ENCODE measurements at places on chromosomes 11 and 22. TPM values are rescaled to one million over a fixed set of nuclear protein-coding genes. Genes with fewer than 3 reads are reported as not detected.
A peak's percentile ranks its signal among the peaks of the same experiment; 100 is the strongest.

Gene GNG3
- total RNA-seq: not detected

Gene TREH
- total RNA-seq: not detected

DNA sequence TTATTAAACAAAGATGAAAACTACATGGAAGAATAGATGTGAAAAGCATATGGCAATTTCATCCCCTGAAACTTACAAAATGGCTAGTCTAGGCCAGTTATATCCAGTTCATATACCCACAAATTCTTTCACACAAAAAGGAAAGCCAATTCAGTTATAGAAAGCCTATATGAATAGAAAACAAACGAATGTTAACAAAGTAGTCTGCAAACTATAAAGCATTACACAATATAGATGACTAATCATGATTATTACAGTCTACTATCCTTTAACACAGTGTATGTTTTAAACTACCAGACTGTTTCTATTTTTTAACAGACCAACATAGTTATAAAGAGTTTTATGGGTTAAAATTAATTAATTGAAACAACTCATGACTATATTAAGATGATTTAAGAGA is 12.1 kb downstream of the DCUN1D5 start:
- no peak for DNase-seq

- DNase-seq: peak; percentile 80
Measured at GRCh38 chr22:21657360-21658032, 8.3 kb upstream of the PPIL2 start.

DNA sequence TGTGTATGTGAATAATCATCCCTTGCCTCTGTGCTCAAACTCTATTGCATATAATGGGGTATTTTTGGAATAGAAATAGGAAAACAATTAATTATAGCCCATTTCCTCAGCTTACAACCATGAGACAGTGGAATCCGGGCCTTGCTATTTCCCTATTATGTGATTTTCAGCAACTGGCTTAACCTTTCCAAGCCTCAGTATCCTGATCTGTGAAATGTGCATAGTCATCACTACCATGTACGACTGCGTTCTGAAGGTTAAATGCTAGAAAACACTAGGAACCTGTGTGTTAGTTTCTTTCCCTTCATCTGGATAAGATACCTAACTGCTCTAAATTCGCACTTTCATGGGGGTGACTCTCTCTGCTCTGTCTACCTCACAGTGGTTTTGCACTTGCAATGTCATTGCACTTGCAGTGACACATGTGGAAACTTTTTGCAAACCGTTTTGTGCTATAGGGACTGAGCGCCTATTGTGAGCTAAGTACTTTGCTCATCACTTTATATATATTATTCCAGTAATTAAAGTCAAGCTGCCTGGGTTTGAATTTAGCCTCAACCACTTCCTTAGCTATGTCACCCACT is 48.3 kb downstream of the IRAG1 start:
- no peak for DNase-seq

DNA sequence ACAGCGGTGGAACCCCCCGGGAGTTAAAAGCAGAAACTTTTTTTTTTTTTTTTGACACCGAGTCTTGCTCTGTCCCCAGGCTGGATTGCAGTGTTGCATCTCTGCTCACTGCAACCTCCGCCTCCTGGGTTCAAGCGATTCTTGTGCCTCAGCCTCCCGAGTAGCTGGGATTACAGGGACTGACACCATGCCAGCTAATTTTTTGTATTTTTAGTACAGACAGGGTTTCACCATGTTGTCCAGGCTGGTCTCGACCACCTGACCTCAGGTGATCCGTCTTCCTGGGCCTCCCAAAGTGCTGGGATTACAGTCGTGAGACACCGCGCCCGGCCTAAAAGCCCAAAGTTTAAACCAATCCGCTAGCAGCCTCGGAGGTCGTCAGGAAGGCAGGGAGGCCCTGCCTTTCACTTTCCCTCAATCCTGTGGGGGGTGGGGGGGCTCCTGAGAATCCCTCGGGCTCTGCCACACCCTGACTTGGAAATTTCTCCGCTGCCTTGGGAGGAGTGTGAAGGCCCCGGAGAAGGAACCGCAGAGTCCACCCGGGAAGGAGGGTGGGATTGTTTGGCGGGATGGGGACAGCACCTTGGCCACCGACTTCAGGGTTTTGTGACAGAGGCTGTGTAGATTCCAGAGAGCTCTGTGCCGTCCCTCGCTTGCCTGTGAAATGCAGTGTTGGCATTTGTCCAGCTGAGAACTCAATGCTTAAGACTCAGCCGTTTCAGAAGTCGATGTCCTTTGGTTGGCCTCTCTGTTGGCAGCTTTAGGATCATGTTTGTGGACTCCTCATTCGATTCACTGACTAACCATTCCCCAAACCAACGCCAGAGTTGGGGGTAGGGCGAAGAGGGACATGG is 1.0 kb downstream of the ARHGAP8 start:
- no peak for DNase-seq

- no peak for DNase-seq
Measured at GRCh38 chr11:73729594-73730206, 31.2 kb downstream of the RAB6A start.

GRCh38 chr11:114401311-114401710 is 845 bp downstream of the RBM7 start:
- DNase-seq: no peak

Gene OR2AT4
- not detected for total RNA-seq

DNA sequence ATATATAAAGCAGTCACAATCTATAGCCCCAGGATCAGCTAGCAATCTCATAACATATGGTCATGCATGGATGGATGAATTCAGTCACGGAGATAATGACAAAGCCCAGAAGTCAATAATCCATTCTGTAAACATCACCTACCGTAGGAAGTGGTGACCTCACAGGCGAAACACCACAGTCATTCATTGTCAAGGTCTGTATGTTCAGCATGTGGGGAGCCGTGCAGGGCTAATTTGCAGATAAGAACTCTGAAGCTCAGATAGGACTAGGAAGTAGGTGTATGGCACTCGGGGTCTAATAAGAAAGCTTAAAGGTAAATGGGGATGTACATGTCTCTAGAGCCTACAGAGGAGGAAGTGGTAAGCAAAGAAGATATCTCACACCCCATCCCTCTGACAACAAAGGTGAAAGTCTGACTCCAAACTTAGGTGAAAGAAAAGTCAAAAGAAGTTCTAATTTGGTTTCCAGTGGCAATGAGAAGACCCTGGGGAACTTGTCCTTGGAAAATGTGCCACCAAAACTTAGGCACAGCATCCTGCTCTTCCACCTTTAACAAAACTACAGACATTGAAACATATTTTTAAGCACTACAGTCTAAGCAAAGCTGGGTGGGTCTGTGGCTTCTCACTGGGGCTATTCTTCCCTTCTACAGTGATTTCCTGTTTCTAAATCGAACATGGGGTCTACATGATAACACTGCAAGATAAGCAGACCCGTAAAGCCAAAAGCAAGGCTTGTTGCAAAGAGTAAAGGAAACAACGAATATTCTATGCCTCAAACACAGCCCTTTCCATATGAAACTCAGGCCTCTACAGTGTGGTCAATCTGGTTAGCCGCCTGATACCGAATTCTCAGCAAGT is 5.2 kb downstream of the CRTAM start:
- DNase-seq: peak; percentile 88
